Activated naive CD8-positive, alpha-beta T cell treated with anti-CD3 and anti-CD28 coated beads for 36 hours (primary cell): ENCODE measurements at places on chromosomes 6 and 20.

GRCh38 chr6:151901009-151901411, 93.5 kb downstream of the ESR1 start:
- no peak for DNase-seq

GRCh38 chr20:36572701-36573102, 695 bp upstream of the TGIF2 start:
- peak; percentile 76 for DNase-seq

GRCh38 chr20:4141291-4142240, 126.2 kb upstream of the RNF24 start:
- DNase-seq: no peak

GRCh38 chr20:53773792-53774401, 180.3 kb upstream of the ZNF217 start:
- no peak for DNase-seq

DNA sequence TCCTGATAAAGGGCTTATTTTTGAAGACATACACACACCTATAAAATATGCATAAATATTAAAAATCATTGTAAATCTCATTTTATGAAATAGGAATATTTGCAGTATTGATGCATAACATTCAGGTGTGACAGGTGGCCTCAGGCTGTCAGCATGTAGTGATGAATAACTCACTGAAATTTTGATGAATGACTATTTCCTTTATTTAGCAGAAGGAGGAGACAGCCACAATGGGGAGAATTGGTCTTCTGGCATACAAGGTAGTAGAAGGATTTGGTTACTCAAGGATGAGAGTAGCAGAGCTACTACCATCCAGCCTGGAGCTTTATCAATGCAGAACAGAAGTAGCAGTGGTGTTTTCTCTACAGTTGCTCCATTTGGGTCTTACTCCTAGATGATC, 47.2 kb downstream of the RGS17 start:
- no peak for DNase-seq

- no peak for DNase-seq
These were observed 539.4 kb downstream of the DOK5 start for GRCh38 chr20:55014766-55015165.

DNA sequence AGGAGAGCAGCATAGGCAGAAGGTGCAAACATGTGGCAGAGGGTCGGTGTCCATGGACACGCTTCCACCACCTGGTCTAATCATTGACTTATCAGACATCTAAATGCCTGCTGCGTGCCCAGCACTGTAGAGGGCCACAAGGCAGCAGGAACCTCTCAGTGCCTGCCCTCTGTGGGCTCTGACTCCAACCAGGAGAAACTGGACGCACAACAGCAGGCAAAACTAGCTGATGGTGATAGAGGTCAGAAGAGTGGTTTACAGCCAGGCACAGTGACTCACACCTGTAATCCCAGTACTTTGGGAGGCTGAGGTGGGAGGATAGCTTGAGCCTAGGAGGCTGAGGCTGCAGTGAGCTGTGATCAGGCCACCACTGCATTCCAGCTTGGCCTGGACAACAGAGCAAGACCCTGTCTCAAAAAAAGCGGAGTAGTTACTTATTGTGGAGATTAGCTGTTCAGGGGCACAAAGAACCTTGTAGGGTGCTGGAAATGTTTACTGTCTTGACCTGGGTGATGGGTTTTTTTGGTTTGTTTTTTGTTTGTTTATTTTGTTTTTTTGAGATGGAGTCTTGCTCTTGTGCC, 46.5 kb downstream of the PPARD start:
- DNase-seq: no peak

GRCh38 chr20:53929974-53930650, 140.3 kb downstream of the BCAS1 start:
- no peak for DNase-seq

GRCh38 chr6:41093729-41094128, 21.0 kb downstream of the NFYA start:
- DNase-seq: no peak

- DNase-seq: no peak
These were observed 62.3 kb downstream of the FKBP5 start for GRCh38 chr6:35626401-35626800.

- DNase-seq: no peak
These were observed 21.9 kb downstream of the TBXT start for GRCh38 chr6:166145751-166146150.

DNA sequence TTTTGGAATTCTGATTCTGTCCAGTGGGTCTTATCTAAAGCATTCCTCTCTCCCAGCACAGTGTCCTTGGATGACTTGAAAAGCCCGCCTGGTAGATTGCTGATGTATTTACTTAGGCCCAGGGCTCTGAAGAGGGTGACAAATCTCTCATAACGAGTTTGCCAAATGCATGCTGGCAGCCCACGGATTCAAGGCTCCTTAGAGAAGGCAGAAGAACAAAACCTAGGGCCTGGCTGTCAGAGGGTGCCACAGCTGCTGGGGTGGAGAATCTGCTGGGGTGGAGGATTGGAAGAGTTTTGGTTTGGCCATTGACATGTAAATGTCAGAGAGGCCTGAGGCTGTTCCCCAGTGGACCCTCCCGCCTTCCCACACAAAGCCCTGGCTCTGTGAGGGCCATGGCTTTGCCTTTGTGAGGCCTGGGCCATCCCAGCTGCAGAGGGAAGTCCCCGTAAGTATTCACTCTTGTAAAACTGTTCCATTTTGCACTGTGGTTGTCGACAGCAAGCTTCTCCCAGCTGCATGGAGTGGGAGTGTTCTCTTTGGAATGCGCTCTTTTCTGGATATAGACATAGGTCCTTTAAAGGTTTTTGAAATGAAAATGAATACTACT, 50.3 kb downstream of the ANKRD6 start:
- DNase-seq: no peak

DNA sequence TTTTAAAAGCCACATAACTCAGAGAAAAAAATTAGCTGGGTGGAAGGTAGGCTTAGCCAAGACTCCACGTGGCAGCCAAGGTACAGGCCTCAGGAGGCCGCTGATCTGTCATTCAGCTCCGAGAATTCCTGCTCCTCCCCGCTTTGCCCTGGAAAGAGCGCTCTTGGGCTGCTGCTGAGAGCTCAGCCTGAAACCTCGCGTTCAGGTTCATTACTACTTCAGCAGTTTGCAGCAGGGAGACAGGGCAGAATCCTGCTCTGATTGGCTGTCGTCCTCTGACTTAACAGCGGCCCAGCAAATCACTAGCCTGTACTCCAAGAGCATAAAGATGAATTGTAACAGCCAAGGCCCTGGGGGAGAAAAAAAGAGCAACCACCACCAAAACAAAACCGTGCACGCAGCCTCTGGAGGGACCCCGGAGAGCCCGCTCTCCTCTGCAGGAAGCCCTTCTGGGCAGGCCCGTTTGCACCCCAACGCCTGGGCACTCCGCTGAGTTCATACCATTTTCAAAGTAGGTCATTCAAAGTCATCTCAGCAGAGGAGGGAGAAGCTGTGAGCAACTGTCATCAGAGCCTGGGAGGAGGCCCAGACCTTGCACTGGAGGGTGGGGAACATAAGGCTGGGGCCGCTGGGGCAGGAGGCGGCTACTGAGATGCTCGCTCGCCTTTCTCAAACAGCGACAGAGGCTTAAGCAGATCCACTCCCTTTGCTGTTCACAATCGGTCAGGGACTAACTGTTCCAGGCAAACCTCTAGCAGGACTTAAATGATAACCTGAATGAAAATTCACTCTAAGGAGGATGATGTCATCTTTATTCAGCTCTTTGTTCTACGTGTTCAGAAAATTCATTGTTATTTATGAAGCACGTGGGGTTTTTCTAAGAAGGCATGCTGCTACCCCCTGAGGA, 42.3 kb upstream of the ATXN1 start:
- DNase-seq: no peak

DNA sequence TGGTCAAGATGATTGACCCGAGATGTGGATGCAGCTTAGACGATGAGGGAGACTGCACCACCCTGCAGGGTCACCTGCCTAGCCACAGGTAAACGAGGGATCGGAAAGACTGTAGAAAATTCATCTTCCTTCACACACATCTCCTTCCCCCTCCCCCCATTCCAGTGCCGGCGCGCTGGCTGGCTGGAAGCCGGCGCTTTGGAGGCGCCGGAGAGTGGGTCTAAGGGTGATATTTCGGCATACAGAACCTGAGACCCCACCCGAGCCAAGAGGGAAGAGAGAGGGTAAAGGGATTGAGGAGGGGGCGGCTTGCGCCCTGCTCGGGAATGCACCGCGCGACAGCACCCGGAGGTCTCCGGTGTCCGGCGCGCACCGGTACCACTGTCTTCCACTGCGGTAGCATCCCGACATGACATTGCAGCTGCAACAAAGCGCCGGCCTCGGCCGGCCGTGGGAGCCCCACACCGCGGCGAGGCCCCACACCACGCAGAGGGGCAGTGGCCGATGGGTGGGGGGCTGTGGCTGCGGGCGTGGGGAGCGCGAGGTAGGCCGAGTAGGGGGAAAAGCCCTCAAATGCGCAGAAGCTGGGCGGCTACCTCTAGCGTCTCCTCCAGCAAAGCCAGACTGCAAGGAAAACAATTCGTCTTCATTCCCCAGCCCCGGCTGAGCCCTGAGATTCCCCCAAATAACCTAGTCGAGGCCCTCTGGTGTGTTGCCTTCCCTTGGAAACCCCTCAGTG, 984 bp downstream of the TNFRSF21 start:
- peak; percentile 11 for DNase-seq

GRCh38 chr6:129597023-129597713, 112.8 kb downstream of the ARHGAP18 start:
- no peak for DNase-seq

- DNase-seq: no peak
These were observed 104.9 kb downstream of the RPS12 start for GRCh38 chr6:132919045-132919860.

DNA sequence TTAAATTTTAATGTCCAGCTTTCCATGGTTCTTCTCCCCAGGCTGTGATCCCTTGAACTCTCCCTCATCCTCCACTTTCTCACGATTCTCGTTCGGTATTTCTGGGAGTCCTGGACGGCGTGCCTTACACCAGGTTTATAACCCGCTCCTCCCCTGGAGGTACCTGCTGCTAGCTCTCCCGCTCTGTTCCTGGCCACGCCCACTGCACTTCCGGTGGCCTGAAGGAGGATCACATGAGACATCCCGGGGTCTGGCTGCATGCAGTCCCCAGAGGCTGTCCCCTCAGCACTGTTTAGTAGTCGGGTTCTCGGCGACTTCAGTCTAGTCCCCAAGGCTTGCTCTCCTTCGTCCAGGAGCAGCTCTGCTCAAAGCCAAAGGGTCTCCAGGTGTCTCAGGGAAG, 28.4 kb upstream of the GCLC start:
- no peak for DNase-seq

GRCh38 chr20:47319517-47320252, 36.8 kb downstream of the ZMYND8 start:
- DNase-seq: no peak
